ENCODE measurements at places on chromosomes 3 and 15.

DNA sequence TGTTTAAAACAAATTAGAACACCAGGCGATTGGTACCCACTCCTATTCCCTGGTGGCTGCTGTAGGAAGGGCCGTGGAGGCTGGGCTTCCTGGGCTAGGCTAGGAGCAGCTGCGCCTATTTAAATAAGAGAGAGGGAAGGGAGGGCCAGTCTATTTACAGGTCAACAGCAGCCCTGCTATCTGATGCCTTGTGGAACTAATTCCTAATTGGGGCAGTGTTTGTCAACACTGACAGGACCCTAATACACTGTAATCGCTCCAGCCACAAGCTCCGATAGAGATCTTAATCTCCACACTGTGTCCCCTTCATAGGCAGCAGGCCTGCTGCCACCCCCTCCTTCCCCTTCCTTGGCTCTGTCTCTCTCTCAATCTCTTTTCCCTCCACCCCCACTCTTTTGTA lies 116.9 kb upstream of the SOX14 start:
- no peak for DNase-seq

DNA sequence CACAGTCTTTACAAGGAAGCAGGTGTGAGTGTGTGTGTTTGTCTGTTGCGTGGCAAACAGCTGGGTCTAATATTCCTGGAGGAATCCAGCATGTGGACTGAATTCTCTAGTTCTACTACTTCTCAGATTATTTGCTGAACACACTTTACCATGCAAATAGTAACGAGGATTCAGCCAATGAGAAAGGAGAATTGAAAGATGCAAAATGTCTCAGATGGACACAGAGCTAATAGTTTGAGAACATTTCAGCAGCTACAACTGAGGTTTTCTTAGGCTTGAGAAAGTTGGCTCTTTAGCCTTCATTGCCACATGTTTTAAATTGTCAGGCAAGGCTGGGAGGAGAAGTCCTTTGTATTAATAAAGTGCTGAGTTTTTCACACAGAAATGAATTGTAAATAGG lies 568.0 kb upstream of the MDFIC2 start:
- DNase-seq = no peak

GRCh38 chr3:171204942-171205341 lies 178.4 kb upstream of the SLC2A2 start:
- no peak for DNase-seq

- DNase-seq = no peak
Observed at GRCh38 chr3:187942658-187943241, 197.5 kb upstream of the BCL6 start.

DNA sequence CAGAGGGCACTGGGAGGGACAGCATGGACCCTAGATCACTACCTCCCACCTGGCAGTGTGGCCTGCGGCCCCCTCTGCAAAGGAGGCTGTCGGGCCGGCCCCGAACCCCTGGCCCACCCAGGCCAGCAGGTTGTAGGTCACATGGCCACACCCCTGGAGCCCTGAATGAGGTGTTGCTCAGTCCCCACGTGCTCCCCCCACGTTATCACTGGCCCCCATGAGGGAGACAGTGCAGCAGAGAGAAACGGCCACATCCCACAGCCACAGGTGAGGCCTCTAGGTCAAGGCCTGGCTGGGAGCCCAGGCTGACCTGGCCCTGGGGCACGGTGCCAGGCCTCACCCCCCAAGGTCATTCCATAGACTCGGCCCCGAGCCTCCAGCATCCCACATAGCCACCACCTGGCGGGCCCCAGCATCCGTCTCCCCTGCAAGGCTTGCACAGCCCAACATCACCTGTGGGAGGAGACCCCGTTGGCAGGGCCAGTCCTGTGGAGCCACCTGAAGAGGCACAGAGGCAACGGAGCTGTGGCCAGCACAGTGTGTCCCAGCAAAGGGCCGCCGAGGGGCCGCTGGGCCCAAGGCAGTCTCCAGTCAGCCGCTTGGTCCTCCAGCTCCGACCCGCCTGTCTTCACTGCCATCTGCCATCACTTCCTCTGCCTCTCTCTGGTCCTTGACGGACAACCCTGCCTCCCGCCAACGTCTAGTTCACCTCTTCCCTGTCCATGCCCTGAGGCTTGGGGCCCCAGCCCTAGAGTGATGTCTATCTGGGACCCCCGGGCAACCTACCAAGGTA lies 53.1 kb downstream of the DNAJB8 start:
- no peak for DNase-seq

GRCh38 chr3:43964640-43965039 lies 273.9 kb downstream of the ABHD5 start:
- DNase-seq = no peak

- DNase-seq = no peak
Observed at GRCh38 chr15:62469874-62470688, 305.0 kb upstream of the C2CD4B start.

- no peak for DNase-seq
Observed at GRCh38 chr3:136818191-136818768, 646 bp upstream of the SLC35G2 start.

Measured in stimulated activated CD8-positive, alpha-beta memory T cell treated with anti-CD3 and anti-CD28 coated beads, Interleukin-4, amount 100 ng/mL, for 4 hours (primary cell).